ENCODE measurements at places on chromosomes 1 and 21.

- no peak for DNase-seq
Measured at GRCh38 chr21:22019766-22020165, 1021.6 kb downstream of the NCAM2 start.

DNA sequence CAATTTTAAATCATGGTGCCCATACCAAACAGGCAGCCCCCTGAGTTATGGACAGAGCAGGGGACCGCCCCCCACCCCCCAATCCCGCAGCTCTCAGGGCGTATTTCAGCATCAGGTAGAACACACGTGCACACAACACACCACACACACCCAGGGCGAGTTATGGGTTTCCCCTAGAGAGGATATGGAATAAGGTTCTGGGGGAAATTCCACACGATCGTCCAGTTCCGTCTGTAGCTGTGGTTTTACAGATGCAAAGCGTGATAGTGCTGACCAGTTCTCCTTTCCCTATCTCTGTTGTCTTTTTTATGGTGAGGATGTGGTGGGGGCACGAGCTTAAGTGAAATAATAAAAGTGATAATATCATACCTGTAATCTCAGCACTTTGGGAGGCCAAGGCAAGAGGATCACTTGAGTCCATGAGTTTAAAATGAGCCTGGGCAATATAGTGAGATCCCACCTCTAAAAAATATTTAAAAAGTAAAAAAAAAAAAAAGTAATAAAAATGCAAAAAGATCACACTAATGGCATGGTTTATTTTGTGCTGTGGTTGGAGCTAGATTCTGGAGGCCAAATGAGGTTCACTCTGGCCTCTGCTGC, 25.1 kb downstream of the C2CD2 start:
- DNase-seq: no peak

GRCh38 chr1:224846119-224846907, 83.2 kb upstream of the DNAH14 start:
- no peak for DNase-seq

DNA sequence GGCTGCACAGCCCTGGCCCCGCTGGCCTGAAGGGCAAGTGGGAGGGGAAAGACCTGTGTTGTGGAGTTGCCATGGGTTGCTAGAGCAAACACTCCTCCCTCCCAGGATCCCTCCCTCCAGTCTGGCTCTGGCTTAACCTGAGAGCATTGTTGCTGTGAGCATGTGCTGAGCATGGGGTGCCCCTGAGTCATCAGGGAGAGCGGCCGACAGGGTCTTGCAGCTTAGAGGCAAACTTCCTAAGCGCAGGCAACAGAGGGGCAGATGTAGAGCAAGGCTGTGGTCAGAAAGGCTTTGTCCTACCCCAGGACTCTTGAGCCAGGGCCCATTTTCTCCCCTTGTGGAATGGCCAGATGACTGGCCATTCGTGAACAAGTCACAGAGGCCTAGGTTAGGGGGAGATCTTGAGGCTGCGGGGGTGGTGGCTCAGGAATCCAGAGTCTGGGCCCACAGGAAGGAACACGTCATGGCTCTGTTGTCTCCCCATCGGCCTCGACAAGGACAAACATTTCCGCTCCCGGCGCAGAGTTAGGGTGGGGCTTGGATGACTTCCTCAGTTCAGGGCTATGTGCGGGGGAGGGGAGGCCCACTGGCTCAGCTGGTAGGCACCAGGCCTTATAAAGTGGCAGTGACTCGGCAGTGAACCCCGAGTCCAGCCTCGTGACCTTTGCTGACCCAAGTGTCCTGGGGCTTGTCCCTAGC, 362 bp upstream of the DYNLT4 start:
- peak; percentile 83 for DNase-seq

- DNase-seq: no peak
Measured at GRCh38 chr1:209772126-209772525, 12.2 kb downstream of the C1orf74 start.

DNA sequence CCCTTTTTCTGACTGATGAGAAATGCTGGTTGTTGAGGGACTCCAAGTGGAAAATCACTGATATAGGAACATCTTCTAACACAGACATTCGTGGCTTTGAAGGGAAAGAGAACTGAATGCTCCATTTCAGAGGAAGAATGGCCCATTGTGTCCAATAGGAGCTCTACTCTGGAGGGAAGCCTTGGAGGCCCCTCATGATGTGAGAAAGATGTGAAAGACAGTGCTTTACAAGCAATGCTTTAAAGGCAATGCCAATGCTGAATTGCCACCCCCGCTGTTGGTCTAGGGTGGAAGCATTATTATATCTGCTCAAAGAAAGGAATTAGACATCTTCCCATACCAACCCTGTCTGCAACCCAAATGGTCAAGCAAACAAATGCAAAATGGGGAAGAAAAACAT, 13.7 kb downstream of the NMNAT2 start:
- no peak for DNase-seq

DNA sequence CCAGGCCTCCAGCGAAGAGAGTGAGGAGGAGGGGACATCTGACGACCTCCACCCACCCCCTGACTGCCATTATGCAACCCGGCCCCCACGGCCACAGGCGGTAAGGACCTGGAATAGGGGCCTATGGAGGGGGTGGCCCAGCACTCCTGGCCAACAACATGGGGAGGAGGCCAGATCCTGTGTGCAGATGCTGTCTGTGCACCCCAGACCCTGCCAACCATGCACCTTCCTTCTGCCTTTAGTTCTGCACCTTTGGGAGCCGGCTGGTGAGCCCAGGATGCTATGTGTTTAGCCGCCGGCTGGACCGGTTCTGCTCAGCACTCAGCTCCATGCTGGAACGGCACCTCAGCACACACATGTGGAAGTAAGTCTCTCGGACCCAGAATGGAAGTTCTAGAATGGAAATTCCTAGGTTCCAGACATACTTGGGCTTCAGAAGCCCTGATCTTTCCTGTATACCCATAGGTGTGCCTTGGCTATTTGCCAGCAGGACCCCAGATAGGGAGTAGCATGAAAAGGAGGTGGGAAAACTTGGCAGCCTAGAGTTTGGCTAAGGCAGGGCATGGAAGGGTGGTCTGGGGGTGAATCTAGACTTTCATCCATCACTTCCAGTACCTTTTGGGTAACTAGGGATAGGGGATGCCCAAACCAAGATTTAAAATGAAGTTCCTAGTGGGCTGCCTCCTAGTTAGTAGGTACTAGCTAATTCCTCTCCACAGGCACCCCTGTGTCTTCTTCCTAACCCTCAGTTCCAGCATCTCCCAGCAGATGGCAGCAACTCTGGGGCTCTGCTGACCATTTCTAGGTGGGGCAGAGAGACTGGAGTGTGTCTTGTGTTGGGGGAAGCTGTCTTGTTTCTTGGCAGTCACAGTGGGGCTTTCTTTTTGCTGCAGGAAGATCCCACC, 3.6 kb upstream of the CYB561D1 start:
- DNase-seq: peak; percentile 57

DNA sequence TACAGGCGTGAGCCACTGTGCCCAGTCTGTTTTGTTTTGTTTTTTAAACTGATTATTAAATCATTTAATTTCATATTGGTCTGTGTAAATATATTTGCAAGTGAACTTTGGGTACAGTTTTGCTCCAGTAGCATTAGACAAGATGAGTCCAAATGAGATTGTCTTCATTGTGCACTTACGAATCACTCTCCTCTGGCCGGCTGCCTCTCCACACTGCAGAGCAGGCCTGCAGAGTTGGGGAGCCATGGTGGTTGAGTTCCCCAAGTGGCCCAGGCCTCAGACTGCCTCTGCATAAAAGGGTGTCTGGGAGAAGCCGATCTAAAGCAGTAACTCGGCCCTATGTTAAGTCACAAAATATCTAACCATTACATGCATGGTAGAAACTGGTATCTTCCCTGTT, 74.8 kb downstream of the ATP5PO start:
- DNase-seq: no peak

DNA sequence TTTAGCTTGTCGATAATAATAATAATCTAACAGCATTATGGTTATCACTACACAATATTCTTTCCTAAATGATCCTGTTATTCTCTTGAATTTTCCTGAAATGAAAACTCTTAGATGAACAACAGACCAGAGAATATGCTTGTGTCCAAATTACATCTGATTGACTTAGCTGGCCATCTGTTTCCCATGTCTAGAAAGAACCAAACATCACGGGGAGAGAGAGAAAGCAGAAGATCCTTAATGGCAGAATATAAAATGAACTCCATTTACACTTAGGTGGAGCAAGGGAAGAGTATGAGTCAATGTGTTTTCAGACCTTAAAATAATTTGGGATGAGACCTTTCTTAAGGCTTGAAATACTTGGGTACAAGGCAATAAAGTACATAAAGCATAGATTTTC, 162.2 kb downstream of the DSCAM start:
- no peak for DNase-seq

DNA sequence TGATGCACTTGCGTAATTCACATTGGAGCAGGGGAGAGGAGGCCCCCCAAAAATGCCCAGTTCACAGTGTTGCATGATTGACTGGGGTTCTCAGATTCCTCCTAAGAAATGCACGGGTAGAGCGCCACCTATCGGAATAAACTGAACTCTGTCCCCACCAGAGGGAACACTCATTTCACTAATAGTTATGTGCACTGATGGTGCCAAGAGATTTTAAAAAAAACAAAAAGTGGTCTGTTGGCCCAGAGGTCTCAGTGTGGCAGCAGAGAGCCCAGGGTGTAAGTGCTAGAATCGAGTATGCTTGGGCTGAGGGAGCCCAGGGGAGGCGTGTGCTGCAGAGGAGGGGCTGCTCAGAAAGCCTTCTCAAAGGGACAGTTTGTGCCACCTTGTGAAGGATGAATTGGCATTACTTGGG, 6.9 kb downstream of the PINK1 start:
- peak; percentile 21 for DNase-seq

DNA sequence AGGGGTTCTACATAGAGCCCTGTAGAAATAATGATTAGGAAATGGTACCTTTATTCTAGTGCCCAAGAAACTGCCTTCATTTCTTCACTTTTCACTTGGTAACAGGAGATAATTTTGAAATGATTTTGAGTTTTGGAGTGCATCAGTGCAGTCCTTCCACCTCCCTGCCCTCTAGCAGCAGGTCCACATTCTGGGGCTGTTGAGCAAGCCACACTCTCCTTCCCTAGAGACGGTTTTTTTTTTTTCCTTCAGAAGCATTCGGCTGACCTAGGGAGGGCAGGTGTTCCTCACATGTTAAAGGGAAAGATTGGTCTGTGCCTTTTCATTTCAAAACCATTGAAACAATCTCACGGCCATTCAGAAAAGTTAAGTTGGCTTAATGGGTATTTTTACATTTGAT, 39.8 kb downstream of the SLC37A1 start:
- no peak for DNase-seq

GRCh38 chr1:19799230-19800075, at the start of gene TMCO4:
TSS of gene TMCO4 (minus strand) at chr1:19799916. CDS start at chr1:19780758, 19,158 bp downstream.
- peak; percentile 27 for DNase-seq

- no peak for DNase-seq
Measured at GRCh38 chr1:189121941-189122340, 1355.7 kb downstream of the BRINP3 start.

GRCh38 chr21:45636951-45637646, 6.4 kb upstream of the PCBP3 start:
- DNase-seq: no peak

DNA sequence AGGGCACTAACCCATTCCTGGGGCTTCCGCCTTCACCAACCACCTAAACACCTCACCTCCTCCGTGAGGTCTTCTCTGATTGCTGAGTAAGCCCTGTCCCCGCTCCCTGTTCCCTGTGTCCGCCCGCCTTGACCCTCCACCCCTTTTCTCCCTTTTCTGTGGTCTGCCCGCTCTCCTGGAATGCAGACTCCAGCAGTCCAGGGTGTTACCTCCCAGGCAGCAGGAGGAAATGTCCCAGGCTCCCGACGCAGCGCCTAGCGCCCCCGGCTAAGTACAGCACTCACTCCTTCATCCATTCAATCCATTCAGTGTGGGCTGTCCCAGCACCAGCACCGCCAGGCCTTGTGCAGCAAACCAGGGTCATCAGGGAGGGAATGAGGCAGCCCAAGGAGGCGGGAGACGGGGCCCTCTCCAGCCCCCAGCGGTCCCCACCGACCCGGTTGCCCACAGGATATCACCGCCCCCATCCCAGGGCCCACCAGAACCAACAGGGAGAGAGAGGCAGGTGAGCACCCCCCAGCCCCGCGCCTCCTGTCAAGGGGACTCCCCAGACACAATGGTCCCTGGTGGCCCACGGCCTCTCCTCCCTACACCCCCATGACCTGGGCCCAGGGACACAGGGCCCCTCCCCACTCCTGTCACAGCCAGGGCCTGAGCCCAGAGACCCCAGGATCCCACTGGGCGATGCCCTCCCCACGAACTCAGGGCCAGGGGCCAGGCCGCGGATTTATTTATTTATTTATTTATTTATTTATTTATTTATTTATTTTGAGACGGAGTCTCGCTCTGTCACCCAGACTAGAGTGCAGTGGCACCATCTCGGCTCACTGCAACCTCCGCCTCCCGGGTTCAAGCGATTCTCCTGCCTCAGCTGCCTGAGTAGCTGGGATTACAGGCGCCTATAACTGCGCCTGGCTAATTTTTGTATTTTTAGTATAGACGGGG, 10.2 kb downstream of the TNFRSF14 start:
- DNase-seq: no peak

- DNase-seq: no peak
Measured at GRCh38 chr1:164622068-164622845, 63.3 kb downstream of the PBX1 start.

DNA sequence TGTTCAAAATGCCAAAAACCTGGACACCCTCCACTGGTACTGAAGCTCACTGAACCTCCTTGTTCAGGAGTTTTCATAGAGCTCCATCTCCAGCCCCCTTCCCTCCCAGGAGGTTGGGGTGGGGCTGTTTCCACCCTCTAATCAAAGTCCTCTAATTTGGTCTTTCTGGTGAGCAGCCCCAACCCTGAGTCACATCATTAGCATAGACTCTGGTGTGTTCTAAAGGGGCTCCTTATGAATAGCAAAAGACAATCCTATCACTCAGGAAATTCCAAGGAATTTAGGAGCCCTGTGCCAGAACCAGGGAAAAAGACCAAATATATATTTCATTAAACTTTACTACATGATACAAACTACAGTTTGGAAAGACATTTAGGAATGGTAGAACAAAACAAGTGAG, 13.2 kb upstream of the UBE4B start:
- no peak for DNase-seq

DNA sequence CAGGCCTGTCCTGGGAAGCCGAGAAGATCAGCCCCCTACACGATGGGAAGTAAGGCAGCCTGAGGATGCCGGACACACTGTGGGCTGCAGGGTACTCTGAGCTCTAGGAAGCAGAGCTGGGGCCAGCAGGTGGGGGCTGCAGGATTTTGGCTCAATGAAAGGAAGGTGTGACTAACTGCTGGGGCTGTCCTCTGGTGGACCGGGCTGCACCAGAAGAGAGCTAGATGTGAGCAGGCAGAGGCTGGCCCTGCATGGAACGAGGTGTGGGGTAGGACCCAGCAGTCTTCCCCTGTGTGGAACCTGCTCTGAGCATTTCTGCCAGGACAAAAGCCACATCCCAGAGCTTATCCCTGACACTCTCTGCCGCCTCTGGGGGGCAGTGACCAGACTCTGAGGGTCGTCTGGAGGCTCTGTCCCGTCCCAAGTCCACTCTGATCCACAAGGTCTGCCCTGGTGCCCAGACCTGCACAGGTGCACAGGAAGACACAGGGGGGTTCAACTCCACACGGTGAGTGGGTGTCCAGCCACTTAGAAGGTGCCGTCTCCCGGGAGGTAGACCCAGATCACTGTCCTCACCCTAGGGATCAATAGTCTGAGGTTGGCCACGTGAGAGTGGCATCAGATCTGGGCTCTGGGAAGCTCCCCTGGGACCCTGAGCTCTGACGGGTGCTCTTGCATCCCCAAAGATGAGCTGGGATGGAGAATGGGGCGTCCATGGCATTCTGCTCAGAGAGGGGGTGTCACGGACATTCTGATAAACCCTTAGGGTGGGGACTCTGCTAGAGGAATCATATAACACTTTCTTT, 187.6 kb upstream of the VAMP3 start:
- no peak for DNase-seq

- DNase-seq: no peak
Measured at GRCh38 chr1:25178917-25179561, 53.3 kb downstream of the SYF2 start.

GRCh38 chr1:14110040-14110439, 410.1 kb downstream of the PRDM2 start:
- DNase-seq: no peak
